ENCODE measurements at places on chromosomes 5 and 9.

DNA sequence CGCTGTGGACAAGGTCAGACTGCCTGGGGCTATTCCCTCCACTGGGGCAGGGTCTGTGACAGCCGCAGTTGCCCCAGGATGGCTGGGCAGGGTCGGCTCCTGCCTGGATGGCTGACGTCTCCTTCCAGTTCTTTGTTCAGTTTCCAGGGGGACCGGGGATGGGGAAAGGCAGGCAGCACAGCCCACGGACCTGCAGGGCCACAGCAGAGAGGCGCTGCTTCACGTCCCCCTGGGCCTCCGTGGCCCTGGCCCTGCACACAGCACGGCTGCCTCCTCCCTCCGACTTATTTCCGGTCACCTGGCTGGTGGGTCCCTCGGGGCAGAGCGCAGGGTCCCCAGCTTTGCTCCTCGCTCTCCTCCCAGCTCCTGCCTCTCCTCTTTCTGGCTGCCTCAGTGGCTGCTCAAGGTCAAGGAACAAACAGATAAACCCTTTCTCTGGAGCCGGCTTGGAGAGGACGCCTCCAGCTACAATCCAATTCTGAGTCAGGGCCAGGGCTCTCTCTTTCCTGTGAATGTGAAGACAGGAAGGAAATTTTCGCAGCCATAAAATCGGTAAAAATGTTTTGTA, 169.7 kb downstream of the C9orf50 start:
- no peak for DNase-seq

GRCh38 chr9:4021621-4022213, 278.2 kb downstream of the GLIS3 start:
- DNase-seq, result no peak

GRCh38 chr9:106728860-106729259, 134.1 kb upstream of the ZNF462 start:
- DNase-seq, result no peak

DNA sequence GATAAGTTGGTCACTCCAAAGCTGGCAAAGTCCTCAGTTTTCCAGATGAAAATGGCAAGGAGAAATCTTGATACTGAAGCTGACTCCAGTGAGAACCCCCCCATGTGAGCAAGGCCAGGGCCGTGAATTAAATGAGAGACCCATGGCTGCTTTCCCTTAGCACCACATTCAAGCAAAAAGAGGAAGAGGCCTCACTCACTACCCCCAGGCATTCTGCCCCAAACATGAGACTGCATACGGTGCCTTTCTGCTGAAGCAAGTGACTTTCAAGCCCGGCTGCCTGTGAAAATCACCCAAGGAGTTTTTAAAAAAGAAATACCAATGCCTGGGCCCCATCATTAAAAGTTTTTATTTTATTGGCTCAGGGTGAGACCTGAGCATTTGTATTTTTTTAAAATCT, 66.9 kb downstream of the TMEM252 start:
- DNase-seq, result no peak

GRCh38 chr5:9282211-9282610, 263.7 kb downstream of the SEMA5A start:
- no peak for DNase-seq

DNA sequence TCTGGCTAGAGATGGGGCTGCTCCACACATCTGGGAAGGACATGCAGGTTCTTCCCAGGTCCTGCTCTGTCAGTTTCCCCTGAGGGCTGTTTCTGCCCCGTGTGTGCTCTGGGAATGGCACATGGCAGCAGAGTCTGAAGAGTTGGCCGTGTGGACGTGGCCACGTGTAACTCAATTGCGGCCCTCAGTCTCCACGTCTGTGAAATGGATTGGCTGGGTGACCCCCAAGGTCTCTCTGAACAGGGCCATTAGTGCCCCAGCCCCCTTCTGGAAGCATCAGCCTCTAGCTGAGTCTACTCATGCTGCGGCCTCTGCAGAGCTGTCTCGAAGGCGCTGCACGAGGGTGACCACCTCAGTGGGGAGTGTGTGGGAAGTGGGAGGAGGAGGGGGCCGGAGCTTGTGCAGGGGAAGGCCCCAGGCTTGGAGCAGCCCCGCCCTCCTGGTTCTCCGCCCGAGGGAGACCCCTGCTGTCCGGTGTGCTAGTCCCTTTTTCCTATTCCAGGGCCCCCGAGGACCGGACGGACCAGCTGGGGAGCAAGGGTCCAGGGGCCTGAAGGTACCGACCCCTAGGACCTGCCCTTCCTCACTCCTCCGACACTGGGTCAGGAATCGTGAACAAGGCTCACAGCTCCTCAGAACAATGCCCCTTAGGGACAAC, 58.9 kb upstream of the ORM1 start:
- DNase-seq, result no peak

- DNase-seq, result no peak
Observed at GRCh38 chr9:2610985-2611384, 10.6 kb upstream of the VLDLR start.

DNA sequence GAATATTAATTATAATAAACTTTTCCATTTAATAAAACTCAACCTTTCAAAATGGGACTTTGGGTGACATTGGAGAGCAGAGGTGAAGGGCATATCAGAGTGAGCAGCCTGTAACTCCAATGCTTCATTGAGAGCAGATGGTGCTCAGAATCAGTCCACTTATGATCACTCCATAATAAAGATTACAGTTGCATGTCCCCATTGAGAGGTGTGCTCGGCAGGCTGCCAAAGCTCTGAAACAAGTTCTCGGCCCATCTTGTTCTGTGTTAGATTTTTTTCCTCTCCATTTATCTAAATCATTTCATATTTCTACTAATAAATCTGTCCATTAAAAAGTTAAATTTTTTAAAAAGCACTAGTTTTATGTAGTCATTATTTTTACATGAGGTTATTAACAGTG, 1786.4 kb upstream of the WWC1 start:
- no peak for DNase-seq

DNA sequence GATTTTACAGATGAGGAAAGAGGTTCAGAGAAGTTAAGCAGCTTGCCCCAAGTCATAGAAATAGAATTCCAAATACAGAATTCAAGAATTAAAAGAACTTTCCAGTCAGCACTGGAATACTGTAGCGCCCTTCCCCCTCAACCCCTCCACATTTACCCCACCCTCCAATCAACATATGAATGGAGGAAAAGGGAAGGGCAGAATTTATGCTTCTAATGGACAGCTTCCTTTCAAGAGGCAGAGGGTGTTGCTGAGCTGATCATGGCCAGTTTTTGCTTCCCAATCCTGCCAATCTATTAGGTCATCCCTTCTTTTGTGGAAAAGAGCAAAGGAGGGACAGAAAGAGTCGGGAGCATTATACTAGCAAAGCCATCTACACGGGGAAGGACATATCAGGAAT, 39.1 kb upstream of the ANKRD31 start:
- no peak for DNase-seq

Measured in activated CD8-positive, alpha-beta memory T cell treated with anti-CD3 and anti-CD28 coated beads, Interleukin-2, amount 50 U/mL, for 48 hours (primary cell).